ENCODE measurements at places on chromosomes 6 and 20.

DNA sequence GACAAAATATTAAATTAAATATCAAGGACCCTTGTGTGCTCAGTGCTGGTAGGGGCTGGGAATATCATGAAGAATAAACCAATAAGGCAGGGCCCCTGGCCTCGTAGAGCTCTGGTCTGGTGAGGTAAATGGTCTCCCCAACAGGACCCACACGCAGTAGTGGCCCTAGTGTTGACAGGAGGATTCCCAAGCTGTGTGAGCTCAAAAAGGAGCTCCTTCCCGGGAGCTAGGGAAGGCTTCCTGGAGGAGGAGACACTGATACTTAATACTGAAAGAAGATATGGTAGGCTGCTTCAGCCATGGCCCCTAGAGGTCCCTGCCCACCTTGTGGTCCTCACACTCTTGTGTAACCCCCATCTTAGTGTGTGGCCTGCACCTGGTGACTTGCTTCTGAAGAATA is 209.1 kb downstream of the NFATC2 start:
- no peak for DNase-seq

DNA sequence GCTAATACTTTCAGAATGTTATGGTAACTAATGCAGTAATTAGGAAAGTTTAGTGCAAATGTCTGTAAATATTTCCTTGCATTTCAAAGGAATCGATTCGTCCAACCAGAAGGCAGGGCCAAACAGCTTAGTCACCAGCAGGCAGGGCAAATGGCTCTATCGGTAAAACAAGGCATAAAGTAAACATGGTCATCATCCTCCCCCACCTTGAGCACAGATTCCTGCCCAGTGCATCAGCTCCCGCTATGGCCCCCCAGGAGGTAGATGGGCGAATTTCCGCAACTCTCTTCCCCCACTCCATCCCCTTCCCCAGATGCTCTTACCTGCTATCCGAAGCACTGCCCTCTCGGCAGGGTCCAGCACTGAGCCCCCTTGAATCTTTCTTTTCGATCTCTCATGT is 103.8 kb upstream of the BEND6 start:
- no peak for DNase-seq

- DNase-seq = no peak
Observed at GRCh38 chr6:1679688-1680068, 70.0 kb downstream of the FOXC1 start.

GRCh38 chr6:139475646-139476045 is 101.2 kb upstream of the CITED2 start:
- DNase-seq = no peak

- DNase-seq = no peak
Observed at GRCh38 chr6:93894521-93894920, 475.2 kb upstream of the EPHA7 start.

DNA sequence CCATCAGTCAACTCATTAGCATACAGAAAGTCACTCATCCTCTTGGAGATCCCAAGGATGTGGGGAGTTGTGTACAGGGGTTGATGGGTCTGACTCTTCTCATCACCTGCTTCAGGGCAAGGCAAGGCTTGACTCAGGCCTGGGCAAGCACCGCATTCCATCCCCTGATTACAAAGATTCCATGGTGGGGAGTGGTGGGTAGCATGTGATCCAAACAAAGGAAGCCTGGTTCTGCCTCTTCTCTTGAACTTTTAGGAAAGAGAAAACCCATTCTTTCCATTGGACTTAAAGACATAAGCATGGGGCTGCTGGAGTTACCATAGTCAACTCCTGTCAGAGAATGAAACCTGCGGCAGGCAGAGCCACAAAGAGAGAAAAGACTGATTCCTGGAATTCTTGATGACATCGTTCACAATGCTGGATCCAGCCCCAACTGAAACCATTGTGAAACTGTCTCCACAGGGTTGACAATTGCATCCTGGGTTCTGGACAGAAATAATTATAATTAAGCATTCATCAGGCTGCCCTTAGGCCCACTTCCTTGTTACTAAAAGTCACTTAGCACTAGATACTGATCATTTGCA is 235.8 kb upstream of the KCNG1 start:
- no peak for DNase-seq

DNA sequence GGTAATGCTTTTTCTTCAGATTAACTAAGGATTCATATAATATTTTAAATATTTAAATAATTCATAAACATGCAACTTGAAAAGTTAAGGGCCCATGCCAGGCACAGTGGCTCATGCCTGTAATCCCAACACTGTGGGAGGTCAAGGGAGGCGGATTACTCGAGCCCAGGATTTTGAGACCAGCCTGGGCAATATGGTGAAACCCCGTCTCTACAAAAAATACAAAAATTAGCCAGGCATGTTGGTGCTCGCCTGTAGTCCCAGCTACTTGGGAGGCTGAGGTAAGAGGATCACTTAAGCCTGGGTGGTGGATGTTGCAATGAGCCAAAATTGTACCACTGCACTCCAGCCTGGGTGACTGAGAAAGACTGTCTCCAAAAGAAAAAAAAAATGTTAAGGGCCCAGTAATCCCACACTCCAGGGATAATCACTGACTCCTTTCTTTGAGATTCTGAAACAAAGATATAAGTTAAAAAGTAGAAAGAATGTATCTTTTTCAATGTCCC is 7.9 kb upstream of the RIN2 start:
- no peak for DNase-seq

DNA sequence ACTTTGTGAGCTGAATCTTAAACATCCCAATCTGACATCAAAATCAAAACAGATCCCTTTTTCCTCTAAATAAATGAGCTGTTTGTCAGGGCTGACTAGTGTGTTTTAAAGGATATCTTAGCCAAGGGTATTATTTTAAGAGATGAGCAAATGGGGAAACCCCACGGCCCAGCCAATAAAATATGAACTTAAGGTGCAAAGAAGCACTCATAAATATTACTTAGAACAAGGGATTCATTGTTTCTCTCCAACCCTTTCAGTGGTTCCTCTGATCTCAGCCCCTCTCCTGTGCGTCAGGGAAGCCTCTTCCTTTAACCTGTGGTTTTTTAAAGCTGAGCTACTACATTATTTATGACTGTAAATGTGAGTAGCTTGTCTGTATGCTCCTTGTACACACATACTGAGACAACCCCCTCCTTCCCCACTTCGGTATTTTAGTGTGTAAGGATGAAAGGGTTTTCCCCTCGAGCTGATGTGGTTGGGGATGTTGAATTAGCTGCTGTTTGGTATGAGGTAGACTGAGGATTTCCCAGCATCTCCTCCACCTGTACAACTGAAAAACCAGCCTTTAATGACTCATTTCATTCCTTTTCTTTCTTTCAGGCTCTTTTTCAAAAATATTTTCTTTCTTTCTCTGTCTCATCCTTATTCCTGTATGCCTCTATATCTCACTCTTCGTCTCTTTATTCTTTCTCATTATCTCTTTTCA is 6.5 kb downstream of the BMP5 start:
- no peak for DNase-seq

GRCh38 chr6:148177589-148178233 is 164.9 kb upstream of the SASH1 start:
- DNase-seq = peak; percentile 52

DNA sequence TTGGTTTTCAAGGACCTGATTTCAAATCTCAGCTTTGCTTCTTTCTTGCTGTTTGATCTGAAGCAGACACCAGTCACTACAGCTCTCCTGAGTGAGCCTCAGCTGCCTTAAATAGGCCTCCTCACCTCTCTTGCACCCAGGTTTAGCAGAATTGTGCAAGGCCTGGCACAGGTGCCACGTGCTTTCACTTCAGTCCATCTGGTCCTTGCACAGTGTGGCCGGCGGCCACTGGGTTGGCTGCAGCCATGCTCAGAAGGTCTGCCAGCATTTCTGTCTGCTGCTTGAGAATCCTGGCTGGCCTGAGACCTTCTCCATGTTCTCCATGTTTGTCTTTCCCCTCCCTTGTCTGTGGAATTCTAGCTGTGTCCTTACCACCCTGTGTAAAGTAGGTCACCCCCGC is 14.5 kb upstream of the DAAM2 start:
- DNase-seq = no peak

- DNase-seq = no peak
Observed at GRCh38 chr6:142823256-142823902, 121.6 kb downstream of the HIVEP2 start.

GRCh38 chr20:18886756-18887155 is 73.2 kb downstream of the SCP2D1 start:
- DNase-seq = no peak

Measured in BE2C (cell line).